ENCODE measurements at places on chromosomes 4 and X.

DNA sequence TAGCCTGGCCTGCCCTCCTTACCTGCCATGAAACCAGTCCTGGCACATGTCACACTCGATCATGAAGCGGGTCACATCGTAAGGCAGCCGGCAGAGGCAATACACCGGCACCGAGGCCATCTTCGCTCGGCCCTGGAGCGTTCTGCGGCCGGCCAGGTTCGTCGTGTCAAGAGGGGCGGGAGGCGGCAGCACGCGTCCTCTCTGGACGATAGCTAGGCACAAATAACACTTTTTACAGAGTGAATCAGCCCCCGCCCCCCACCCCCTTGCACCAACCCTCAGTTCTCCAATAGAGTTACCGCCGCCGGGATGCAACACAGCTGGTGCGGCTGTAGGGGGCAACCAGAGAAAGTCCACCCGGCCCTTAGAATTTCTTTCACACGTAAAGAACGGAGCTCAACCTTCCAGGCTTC is 1.7 kb downstream of the PHF8 start:
- DNase-seq = peak; percentile 3

DNA sequence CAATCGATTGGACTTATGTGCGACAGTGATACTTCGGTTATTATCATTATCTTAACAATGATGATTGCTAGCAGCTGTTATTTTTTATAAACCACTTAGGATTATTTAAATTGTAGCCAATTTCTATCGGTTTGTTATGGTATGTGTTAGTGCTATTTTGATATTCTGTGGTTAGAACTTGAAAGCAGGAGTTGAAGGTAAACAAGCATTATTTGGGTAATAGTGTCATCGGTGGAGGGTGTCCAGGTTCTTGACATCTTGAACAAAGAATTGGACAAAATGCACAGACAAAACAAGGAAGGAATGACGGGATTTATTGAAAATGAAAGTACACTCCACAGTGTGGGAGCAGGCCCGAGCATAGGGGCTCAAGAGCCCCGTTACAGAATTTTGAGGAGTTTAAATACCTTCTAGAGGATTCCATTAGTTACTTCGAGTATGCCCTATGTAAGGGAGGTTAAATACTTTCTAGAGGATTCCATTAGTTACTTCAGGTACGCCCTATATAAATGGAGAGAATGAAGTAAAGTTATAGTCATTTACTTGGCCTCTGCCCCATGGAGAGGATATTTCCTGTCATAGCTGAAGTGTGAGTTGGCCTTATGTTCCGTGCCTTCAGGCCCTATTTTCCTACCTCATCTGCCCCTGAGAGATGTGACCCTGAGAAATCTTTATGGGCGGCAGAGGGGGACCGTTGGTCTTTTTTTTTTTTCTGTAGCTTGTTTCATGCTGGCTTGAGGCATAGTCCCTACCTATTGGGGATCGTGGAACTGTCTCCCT is 13.1 kb downstream of the MOB1B start:
- DNase-seq = no peak

DNA sequence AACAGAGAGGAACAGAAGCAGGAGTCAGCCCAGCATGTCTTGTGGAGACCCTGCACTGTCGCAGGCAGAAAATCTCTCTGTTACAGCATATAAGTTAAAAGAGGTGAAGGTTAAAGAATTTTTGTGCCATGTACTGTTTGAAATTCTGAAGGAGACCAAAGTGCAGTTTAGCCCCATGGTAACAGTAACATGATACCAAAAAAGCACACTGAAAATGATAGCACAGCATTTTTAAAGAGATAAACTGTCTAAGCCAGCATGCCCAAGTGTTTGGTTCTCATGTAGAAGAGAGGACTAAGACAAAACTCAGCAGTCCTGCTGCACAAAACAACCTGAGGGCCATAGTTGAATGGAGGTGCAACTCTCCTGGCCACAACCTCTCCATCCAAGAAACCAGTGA is 41.9 kb upstream of the PARM1 start:
- DNase-seq = no peak

DNA sequence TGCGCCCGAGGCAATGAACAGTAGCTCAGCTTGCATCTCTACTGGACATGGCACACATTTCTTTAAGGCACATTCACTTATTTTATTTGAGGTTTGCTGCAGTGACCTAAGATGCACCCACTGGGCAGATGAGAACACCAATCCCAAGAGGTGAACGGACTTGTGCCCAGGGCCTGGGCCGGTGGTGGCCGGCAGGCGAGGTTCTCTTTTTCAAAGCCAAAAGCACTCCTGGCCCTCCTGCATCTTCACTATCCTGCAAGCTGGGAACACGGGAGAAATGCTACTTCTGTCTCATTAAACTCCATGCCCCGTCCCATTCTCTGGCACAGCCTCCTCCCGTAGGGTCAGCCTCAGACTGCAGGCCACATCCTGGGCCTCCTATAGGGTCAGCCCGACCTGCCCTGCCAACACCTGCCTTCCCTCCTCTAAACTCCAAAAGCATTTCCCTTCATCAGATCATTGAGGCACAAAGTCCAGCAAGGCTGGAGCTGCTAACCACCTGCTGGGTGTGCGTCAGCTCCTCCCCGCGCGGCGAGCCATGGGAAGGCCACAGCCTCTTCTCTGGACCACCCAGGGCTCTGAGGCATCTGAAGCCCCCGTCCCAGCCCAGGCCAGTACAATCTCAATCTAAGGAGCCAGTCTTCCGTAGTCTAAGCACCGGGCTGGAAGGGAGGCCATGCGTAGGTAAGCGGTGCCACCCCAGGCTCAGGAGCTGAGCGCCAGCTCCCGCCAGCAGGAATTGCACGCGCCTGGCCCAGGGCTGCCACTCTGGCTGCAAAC is 166.1 kb downstream of the AFAP1 start:
- no peak for DNase-seq

GRCh38 chr4:77959566-77960338 is 97.1 kb downstream of the MRPL1 start:
- DNase-seq = no peak

DNA sequence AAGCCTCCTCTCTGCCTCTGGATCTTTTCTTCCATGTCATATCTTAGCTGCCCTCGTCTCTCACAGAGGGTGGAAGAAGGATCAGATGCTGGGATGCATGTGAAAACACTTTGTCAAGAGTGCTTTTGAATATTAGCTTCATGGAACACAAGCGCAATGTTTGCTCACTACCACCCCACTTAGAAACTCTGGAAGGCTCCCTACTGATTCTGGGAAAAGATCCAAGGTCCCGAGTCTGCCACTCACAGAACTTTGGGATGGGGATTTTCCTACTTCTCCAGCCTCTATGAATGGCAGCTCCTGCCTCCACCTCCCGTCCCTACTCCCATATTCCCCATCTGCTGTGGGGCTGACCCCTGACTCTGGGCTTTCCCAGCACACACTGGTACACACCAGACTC is 40.2 kb upstream of the CRMP1 start:
- no peak for DNase-seq

DNA sequence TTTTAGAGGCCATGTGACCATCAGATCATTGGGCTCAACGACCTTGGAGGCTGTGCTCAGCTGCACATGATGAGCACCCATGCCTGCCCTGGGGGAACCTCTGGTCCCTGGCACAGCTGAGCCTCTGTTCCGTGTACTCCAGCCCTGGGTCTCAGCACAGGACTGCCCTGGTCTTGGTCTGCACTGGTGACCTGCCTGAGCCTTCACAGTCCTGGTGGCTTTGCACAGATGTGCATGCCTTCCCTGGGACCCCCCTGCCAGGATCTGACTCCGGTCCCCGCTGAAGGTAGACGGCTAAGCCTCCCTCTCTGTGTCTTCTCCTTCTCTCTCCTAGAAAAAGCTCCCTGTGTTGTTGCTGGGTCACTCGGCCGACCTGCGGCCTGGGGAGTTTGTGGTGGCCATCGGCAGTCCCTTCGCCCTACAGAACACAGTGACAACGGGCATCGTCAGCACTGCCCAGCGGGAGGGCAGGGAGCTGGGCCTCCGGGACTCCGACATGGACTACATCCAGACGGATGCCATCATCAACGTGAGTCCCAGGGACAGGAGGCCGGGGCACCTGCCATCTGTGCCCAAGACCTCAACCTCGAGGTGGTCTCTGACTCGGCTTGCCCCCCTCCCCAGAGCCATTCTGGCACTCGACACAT is 21.6 kb downstream of the HTRA3 start:
- no peak for DNase-seq

- no peak for DNase-seq
Observed at GRCh38 chr4:8338351-8338961, 68.9 kb downstream of the HTRA3 start.

DNA sequence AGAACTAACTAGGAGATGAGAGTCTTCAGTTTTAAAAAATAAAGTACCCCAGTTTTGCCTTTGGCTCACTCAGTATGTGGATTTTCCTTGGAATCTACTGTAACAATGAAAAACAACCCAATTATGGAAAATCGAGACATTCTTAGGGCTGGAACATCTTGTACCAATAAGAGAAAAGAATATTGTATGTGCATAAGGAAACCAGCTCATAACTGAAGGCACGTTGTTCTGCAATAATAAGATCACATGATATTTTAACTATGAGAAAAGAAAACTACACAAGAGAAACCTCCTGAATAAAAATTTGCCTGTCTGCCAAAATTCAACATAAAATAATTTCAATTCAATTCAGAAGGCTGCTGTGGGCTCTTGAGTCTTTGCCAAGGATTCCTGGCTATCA is 261.8 kb upstream of the EDNRA start:
- DNase-seq = no peak

DNA sequence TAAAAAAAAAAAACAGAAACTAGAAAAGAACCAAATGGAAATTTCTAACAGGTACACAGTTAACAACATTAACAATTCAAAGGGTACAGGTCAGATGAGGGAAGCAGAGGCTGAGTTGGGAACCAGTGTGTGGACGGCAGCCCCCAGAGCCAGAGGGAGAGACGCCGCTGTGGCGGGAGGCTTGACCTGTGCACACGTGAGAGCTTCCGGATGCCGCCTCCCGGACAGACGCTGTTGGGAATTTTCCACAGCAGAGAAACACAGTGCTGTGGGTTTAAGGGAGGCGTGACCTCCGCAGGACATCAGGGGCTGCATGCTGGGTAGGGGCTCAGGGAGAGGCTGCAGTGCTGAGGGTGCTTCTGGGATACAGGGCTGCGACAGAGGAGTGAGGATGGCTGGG is 22.2 kb downstream of the TACC3 start:
- no peak for DNase-seq

GRCh38 chr4:9833421-9833820 is 52.0 kb downstream of the DRD5 start:
- no peak for DNase-seq

DNA sequence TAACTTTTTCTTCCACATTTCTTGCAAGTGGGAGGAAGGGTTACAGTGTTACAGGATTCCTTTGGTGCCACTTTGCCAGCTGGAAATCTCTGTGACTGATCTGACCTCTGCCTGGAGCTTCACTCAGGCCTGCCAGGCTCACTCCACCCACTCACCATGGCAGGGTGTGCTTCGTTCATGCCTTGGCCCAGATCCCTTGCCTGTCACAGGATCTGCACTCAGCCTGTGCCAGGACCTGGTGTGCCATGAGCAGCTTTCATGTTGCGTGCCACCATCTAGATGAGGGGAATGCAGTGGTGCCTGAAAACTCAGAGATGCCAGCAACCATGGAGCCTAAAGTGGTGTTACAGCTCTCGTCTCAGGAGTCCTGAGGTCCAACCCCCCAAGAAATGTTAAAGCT is 2596.4 kb downstream of the PCDH7 start:
- no peak for DNase-seq

GRCh38 chrX:49879656-49880277 is 483 bp downstream of the USP27X start:
- no peak for DNase-seq

GRCh38 chr4:6964858-6965257 is 55.2 kb downstream of the TBC1D14 start:
- DNase-seq = no peak

DNA sequence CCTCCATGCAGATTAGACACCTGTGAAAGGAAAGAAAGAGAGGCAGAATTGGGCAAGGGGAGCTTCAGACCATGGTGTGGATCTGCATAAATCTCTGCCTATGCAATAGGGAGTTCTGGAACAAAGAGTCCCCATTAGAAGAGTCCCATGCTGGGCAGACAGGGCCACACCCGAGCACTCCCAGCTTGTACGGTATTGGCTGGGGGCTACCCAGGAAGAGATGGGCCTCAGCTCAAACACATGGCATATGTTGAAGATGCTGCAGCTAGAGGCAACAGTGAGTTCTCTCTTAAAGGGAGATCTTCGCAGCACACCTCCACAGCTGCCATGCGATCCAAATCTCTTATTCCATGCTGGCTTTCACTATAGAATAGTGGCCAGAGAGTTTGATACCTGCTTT is 24.7 kb downstream of the CCNG2 start:
- DNase-seq = no peak

DNA sequence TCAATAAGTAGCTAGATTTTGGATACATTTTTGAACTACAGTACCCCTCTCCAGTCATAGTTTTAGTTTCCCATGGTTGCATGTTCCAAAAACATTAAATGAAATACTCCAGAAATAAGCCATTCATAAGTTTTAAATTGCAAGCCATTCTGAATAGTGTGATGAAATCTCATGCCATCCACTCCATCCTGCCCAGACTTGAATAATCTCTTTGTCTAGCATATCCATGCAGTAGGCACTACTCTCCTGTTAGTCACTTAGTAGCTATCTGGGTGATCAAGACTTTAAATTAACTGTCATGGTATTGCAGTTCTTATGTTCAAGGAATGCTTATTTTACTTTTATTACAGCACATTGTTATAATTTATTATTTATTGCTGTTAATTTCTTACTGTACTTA is 237.4 kb downstream of the SPANXN1 start:
- no peak for DNase-seq

Data from CD8-positive, alpha-beta T cell (primary cell).